ENCODE measurements at places on chromosomes 2 and 18. TPM values are rescaled to one million over a fixed set of nuclear protein-coding genes. Genes with fewer than 3 reads are reported as not detected.

Gene ANKRD29
- 0.07 TPM for total RNA-seq

Gene RASGRP3
- total RNA-seq = 5.2 TPM

Gene VWC2L
- total RNA-seq = not detected

Gene TUBA4B
- total RNA-seq = not detected

Gene DLGAP1
- total RNA-seq = not detected

Gene PAIP2B
- total RNA-seq = 0.89 TPM

Gene AMER3
- not detected for total RNA-seq

Gene NCKAP5
- not detected for total RNA-seq

Gene CAPN13
- not detected for total RNA-seq

Gene FABP1
- not detected for total RNA-seq

Gene TSHZ1
- 13.1 TPM for total RNA-seq

Gene TMEM131
- 34.7 TPM for total RNA-seq

Gene SERPINB13
- not detected for total RNA-seq

Gene PLCL1
- 2.2 TPM for total RNA-seq

Gene KCNE4
- not detected for total RNA-seq

Gene FAHD2B
- total RNA-seq = 22.0 TPM

Gene CD207
- total RNA-seq = not detected

Gene ITPRIPL1
- total RNA-seq = 34.2 TPM

Gene COL4A4
- 0.07 TPM for total RNA-seq

Gene ADD2
- total RNA-seq = 4.0 TPM

Gene HK2
- 37.0 TPM for total RNA-seq

Gene FER1L5
- total RNA-seq = not detected

Gene CSRNP3
- total RNA-seq = not detected

Gene ZNF892
- total RNA-seq = 4.1 TPM

Gene RPL31
- 1,216 TPM for total RNA-seq

Gene DCDC2C
- not detected for total RNA-seq

Gene FBXO36
- 0.52 TPM for total RNA-seq

Gene SLC14A1
- total RNA-seq = 2.4 TPM

Gene TFCP2L1
- 0.02 TPM for total RNA-seq

Gene LOXL3
- 1.9 TPM for total RNA-seq

Gene FAM237A
- total RNA-seq = not detected

Gene DOCK10
- total RNA-seq = 205 TPM

Gene RTP5
- total RNA-seq = 0.07 TPM

Gene CEP192
- 50.1 TPM for total RNA-seq

All from T-helper 2 cell treated with Interferon-gamma antibody and Interleukin-4, amounts not matched to agents 100 ng/mL and 5 ng/mL, for 36 hours (primary cell).